ENCODE measurements at places on chromosomes 6 and 20.

- DNase-seq: no peak
Observed at GRCh38 chr20:50438986-50439407, 71.2 kb upstream of the PTPN1 start.

DNA sequence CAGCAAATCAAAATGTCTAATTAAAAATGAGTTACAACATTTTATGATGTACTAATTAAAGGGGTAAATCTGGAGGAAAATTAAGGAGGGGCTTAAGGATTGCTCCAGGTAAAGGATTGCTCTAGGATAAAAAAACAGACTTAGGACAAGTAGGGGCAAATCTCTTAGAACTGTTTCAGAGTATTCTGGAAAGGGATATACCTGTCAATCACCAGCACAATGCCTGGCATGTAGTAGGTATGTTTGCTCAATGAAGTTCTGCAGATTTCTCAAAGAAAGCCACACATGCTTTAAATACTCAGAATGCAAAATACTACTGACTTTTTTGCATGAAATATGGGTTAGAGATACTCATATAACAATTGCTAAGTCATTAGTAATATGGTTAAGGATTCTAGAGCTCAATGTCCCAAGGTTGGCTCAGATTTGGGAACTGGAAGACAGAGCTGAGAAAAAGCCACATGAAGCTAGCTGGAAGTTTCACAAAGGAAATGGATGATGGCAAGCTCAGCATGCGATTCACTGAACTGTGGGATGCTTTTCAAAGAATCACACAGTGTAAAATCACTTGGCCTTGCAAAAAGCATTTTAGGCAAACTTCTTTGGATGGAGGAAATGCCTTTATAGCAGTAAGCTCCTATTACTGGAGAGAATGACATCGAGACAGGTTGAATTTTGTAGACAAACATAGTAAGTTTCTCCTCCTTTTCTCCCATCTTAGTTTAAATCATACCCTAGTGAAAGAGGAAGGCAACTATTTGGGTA is 72.8 kb downstream of the MAP3K5 start:
- no peak for DNase-seq

- no peak for DNase-seq
Observed at GRCh38 chr6:20877008-20877937, 343.0 kb downstream of the CDKAL1 start.

- DNase-seq: no peak
Observed at GRCh38 chr6:90066697-90067096, 172.4 kb downstream of the GJA10 start.

DNA sequence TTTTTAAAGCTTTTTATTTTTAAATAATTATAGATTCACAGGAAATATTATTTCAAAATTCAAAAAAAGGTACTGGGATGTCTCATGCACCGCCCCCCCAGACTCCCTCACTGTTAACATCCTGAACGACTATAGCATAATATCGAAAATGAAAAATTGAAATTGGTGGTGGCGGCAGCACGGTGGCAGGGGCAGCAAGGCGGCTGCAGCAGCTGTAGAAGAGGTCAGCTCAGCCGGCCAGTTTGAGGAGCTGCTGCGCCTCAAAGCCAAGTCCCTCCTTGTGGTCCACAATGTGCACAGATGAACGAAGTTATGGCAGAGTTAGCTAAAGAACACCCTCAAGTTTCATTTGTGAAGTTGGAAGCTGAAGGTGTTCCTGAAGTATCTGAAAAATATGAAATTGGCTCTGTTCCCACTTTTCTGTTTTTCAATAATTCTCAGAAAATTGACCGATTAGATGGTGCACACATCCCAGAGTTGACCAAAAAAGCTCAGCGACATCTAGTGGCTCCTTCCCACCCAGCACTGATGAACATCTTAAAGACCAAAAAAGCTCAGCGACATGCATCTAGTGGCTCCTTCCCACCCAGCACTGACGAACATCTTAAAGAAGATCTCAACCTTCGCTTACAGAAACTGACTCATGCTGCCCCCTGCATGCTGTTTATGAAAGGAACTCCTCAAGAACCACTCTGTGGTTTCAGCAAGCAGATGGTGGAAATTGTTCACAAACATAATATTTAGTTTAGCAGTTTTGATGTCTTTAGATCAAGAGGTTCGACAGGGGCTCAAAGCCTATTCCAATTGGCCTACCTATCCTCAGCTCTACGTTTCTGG is 100.8 kb downstream of the FAM217A start:
- no peak for DNase-seq

GRCh38 chr20:62844182-62844581 is 17.4 kb downstream of the TCFL5 start:
- DNase-seq: no peak

- no peak for DNase-seq
Observed at GRCh38 chr6:168107191-168107983, 28.4 kb upstream of the FRMD1 start.

GRCh38 chr6:147248859-147249258 is 44.6 kb downstream of the STXBP5 start:
- DNase-seq: no peak

GRCh38 chr6:912871-913835 is 220.2 kb upstream of the EXOC2 start:
- peak; percentile 49 for DNase-seq

GRCh38 chr6:15036690-15037245 is 209.1 kb upstream of the JARID2 start:
- DNase-seq: no peak

GRCh38 chr20:16240355-16240754 is 332.9 kb downstream of the KIF16B start:
- no peak for DNase-seq

- no peak for DNase-seq
Observed at GRCh38 chr6:139029470-139030227, 1.1 kb downstream of the ABRACL start.

GRCh38 chr20:22430154-22430745 is 154.1 kb downstream of the FOXA2 start:
- no peak for DNase-seq

DNA sequence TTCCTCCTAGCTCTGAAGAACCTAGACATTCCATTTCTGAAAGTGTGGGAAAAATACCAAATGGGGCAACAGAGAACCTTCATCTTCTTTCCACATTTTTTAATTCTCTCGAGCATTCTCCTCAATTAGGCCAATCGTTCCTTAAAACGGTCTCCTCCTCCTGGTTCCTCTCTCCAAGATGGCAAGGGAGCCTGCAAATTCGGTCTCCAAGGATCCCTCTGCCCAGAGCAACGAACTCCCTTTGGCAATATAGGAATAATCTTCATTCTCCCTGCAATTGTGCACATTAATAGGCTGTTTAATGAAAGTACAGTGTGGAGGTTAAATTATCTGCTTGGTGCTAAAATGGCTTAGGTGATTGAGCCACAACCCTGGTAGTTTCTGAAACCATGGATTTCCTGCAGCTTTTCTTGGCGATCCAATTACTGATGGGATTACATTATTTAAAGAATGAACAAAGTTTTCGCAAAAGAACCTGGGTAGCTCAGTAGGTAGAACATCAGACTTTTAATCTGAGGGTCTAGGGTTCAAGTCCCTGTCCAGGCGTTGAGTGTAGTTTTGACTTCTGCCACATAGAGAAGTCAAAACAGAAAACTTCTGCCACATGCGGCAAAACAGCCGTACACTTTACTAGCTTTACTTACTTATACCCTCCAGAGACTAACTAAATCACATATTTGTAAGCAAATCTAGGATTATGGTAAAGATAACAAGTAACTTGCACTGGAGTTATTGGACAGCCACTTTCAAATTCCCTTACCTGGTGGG is 102.9 kb upstream of the ZNF184 start:
- DNase-seq: no peak

DNA sequence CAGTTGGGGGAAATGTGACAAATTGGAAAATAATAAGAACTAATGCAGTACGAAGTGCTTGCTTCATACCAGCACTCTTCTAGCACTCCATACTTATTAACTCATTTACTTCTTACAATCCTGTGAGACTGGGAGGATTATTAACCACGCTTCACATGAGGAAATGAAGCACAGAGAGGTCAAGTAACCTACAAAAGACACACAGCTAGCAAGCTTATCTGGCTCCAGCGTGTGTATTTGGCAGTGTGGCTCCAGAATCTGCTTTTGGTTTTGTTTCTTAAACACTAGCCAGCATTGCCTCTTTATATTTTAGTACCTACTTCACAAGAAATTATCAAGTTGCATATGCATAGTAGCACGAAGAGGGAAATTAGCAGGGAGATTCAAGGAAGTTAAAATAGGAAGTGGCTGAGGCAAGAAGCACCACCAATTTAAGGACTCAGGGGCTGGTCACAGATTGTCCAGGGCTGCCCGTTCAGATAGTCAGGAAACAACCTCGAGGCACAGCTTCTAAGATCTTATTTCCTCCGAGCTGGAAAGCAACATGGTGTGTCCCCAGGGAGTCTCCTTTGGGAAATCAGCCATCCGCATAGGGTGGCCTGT is 302.7 kb upstream of the PRDM1 start:
- no peak for DNase-seq

DNA sequence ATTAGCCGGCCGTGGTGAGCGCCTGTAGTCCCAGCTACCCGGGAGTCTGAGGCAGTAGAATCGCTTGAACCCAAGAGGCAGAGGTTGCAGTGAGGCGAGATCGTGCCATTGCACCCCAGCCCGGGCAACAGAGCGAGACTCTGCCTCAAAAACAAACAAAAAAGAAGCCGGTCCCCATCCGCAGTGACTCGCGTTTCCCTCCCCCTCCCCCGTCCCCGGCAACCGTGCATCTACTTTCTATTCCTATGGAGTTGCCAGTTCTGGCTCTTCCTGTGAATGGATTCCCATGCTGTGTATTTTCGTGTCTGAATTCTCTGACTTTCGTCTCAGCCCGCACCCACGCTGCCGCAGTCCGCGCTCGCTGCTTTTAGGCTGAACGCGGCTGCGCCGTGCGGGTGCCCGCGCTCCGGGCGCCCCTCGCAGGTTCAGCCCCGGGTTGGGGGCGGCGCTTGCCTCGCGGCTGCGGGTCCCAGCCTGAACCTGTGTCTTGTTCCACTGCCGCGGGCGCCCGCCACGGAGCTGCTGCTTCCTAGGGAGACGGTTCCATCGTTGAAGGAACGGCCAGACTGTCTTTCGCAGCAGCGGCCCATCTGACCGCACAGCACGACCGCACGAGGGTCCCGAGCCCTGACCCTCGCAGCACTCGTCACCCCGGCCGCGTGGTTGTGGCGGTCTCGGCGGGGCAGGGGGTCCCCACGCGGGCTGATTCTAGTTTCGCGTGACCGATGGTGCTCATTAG is 1.1 kb upstream of the MRGBP start:
- DNase-seq: no peak

- DNase-seq: no peak
Observed at GRCh38 chr20:58327211-58327610, 17.7 kb downstream of the RAB22A start.

DNA sequence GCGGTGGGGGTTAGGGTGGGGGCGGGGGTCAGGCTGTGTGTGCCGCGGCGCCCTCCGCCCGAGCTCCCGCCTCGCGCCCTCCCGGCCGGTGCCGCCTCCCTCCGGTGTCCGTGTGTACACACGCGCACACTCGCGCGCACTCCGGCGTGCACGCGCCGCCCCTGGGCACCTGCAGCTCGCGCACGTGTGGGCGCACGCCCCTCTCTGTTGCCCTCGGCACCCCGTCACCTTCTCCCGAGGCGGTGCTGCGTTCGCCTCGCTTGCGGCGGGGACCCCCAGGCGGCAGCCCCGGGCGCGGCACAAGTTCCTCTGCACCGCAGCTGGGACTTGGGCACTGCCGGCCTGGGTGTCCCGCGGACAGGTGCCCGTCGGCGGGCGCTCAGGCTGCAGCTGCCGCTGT is 525 bp downstream of the MACROD2 start:
- no peak for DNase-seq

DNA sequence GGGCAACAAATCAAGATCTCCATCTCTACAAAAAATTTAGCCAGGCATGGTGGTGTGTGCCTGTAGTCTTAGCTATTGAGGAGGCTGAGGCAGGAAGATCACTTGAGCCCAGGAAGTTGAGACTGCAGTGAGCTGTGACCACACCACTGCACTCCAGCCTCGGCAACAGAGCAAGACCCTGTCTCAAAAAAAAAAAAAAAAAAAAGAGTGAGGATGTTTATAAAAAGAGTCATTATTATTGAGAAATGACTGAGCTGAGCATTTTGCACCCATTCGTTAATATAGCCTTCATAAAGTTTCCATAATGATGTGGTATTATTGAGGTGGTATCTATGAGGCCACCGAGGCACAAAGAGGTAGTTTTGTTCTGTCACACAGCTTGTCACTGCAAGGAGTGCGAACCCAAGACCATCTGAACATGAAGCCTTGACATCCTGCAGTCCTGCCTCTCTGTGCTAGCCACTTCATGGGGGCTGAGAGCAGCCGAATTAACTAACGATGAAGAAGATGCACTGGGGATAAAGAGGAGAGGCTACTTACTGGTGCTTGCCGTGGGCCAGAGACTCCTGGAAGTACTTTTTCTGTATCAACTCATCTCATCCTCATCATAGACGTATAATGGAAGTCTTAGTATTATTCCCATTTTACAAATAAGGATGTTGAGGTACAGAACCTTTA is 175.5 kb downstream of the BCAS1 start:
- DNase-seq: no peak

GRCh38 chr6:158769771-158770432 is 49.3 kb downstream of the EZR start:
- DNase-seq: no peak

DNA sequence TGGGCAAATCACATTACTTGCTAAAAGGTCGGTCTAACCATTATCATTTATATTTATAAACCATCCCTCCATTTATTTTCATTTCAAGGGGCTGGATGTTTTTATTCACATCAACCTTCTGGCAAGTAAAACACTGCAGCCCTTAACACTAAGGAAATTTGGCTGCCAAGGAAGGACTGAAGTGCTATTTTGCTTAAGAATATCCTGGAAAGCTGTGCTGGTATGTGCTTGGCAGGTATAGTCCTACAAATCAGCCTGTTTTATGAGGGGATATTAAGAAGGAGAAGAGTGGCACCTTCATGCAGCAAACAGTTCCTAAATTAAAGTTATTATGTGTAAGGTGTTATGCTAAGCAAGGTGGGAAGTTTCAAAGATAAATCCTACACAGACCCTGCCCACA is 9.8 kb downstream of the PHACTR2 start:
- no peak for DNase-seq

DNA sequence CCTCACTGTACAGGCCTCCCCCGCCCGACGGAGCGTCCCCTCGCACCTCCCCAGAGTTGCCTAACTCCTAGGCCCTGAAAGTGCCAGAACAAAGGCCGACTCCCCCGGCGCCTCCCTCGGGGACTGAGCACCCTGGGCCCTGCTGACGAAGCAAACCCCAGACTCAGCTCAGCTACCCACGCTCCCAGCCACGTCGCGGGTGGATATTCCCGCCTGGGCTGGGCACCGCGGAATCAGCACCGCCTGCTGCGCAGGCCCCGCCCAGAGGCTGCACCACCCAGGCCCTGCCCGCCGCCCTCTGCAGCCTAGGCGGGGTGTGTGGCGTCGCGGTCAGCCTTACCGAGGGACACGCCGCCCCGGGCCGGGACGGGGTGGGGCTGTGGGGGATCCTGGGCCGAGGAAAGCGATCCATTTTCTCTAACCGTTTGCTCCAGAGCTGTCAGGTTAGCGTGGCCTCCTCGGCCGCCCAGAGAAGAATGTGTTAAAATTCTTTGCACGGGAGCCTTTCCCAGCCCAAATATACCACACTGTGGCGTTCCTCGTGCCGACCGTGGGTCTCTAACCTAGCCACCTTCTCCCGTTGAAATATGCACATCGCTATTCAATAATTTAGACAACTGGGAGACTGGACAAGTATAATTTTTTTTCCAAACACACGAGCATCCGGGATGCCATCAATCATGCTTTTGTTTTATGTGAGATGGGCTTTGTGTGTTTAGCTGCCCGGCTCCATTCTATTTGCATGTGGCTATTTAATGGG is 31.4 kb downstream of the TFAP2A start:
- DNase-seq: no peak
